Right cardiac atrium (tissue), 5 donors: ENCODE measurements at places on chromosomes 3 and 15.
A peak's percentile ranks its signal among the peaks of the same experiment; 100 is the strongest.

DNA sequence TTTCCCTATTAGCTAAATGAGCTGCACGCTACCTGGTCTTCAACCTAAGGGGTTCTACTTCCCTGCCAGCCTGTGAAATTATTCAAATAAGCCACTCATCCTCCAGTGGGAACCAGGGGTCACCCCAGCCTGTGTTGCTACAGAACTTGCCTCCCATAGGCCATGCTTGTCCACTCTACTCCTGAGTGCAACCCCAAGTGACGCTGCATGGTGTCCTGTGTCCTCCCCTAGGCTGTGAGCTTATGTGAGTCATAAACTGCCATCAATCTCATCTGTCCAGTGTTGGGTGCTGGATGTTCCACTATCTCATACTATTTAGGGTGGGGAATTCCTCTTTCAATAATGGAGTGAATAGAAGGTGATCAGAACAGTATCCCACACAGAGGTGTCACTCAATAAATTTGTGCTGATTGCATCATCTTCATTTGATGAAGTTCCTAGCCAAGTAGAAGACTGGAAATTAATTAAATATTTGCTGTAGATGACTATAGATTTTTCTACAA lies 49.8 kb upstream of the SSR3 start:
- DNase-seq, result no peak

DNA sequence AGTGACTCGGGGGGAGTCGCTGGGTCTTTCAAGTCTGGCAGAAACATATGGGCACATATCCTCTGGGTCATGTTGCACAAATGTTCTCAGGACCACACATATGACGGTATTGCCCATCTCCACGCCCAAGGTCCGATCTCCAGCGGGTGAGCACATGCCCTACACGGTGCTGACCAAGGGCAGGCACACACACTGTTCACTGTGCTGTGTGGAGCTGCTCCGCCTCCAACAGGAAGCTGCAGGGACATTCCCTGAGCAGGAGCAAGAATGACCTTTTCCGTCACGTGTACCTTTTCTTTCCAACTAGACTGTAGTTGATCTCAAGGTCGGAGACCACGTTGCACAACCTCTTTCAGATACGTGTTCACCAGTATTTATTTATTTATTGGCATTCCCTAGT lies 41.7 kb upstream of the B3GNT5 start:
- no peak for DNase-seq

- no peak for DNase-seq
Observed at GRCh38 chr3:113501597-113501996, 13.4 kb downstream of the SPICE1 start.

DNA sequence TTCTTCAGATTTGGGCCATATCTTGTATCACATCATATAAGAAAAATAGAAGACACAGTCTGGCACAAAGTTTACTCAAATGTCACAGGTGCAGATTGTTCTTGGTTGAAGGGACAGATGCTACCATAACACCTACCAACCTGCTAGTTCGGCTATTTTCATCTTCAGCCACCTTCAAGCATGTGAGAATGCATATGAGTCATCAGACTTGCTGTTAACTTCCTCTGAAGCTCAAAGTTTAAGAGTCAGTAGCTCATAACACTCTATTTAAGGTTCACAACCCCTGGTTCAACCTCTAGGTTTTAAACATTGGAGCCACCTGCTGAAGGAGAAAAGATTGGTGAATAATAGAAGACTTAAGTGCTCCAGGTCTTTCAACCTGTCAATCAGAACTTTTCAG lies 522.8 kb downstream of the NLGN1 start:
- DNase-seq, result no peak

DNA sequence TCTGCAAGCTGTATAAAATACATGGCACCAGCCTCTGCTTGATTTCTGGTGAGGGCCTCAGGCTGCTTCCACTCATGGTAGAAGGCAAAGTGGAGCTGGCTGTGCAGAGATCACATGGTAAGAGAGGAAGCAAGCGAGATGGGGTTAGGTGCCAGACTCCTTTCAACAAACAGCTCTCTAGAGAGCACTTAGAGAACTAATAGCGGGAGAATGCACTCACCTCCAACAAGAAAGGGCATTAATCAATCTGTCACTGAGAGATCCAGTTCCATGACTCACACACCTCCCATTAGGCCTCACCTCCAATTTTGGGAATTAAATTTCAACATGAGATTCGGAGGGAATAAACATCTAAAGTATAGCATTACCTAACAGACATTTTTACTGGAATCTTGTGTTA lies 644.1 kb upstream of the ARRDC4 start:
- no peak for DNase-seq

DNA sequence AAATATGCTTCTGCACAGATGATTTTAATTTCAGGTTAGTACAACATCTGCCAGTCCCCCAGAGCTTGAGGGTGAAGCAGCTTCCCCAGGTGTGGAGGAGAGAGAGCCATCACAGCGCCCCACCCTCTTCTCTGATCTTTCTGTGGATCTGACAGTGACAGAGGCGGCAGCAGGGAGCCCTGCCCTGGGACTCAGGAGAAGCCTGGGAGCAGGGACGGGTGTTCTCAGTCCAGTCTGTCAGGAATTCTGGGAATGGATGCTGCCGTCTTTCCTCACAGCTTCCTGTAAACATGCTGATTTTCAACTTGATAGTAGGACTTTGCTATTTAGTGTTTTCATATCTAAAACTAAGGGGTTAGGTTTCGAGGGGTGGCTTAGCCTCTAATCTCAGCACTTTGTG lies 11.4 kb upstream of the RAB8B start:
- DNase-seq, result no peak

DNA sequence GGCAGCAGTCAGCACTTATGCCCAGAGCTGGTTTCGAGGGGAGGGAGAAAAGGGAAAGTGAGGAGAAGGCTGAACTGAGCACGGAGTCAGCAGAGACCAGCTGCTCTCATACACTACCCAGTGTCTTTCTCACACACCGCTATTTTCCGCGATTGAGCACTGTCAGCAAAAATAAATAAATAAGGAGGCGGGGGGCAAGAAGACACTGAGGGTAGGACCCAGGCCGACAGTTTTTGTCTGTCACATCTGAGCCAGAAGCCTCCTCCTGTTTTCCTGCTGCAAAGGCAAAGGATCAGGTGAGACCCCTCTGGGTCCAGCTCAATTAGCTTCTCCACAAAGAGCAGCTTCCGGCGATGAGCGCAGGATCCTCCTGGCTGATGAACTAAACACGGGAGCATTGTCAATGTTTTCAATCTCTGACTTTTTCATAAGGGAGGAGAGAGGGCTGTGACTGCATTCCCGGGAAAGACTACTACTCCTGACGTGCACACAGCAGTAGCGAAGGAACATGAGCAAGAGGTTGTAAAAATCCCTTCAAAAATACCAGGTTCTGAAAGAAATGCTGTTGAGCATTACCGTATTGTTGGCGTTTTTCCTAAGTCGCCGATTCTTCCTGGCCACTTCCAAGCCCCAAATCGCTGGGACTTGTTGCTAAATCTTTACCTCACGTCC lies 1.3 kb downstream of the FRMD5 start:
- no peak for DNase-seq

GRCh38 chr15:43267439-43267838 lies 711 bp upstream of the TGM5 start:
- DNase-seq, result no peak

DNA sequence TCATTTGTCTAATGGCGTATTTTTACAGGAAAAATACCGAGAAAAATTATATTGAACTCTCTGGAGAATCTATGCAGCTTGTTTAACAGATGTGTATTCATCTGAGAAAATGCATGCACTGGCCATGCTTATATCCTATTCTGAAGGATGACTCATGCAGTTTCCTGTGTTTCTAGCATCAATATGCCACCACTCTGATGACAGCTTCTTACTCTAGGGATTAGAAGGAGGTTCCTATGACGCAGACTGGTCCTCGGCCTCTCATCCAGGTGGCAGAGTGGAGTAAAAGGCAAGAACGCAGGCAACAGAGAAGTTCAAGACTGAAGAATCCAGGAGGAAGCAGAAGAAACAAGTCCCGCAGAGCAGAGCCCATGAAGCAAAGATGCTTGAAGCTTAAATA lies 910.0 kb upstream of the ROBO1 start:
- no peak for DNase-seq

DNA sequence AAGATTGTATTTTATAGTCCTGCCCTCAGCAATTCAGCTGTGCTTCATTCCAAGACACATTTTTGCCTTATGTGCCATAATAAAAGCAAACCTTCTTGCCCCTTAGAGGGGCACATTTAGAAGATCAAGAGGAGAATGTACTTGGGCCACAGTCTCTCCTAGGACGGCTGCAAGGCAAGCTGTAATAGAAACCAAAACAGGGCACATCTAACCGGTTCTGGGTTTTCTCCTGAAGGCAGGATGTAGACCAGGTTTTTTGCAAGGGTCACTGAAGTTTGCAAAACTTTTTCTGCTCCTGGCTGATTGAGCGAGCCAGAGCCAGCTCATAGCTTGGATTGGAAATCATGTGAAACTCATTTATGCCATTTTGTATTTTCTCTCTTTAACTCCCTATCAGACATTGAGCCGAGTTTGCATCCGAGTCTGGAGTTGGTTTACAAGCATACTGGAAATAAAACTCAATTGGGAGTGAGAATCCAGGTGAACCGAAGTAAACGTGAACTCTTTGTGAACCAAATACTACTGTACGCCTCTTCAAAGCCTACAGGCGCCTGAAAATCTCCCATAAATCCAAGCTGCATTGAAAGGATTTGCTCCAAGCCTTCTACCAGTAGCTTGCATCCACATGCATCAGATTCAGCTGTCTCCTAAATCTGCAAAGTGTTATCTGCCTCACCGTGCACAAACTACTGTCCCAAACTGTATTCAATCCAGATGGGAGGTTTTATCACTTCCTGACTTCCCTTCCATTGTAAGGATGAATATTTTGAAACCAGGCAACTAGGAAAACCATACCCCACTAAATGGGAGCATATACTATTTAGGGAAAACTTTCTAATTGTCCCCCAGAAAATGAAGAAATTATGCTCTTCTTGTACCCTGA lies 60.9 kb upstream of the TSC22D2 start:
- DNase-seq, result no peak

DNA sequence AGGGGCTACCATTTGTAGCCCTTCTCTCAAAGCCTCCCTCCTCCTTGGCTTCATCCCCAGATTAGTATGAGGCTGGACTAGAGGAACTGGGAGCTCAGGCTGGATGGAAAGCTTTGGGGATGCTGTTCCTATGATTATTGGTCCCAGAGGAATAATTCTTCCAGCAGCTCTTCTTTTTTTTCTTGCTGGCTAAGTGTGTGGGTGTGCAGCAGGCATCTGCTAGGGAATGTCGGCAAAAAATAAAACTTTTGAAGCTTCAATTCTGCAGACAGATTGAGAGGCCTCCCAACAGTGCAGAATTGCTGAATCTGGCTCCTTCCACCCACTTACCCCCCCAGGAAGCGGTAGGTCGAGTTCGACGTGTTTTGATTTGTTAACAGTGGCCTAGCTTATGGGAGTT lies 138.5 kb upstream of the ANKRD28 start:
- no peak for DNase-seq

DNA sequence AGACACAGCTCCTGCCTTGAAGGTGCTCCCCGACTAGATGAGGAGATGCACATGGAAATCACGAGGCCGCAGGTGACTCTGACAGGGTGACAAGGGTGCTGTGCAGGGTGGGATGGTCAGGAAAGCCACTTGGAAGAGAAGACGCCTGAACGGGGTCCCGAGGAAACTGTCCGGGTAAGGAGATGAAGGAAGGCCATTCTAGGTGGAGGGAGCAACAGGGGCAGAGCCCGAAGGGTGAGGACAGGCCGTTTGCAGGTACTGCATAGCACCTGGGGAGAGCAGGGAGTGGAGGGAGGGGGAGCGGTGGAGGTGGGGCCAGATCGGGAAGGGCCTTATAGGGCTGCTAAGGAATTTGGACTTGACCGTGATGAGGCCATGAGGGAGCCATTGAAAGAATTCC lies 105.6 kb upstream of the DLG1 start:
- no peak for DNase-seq

DNA sequence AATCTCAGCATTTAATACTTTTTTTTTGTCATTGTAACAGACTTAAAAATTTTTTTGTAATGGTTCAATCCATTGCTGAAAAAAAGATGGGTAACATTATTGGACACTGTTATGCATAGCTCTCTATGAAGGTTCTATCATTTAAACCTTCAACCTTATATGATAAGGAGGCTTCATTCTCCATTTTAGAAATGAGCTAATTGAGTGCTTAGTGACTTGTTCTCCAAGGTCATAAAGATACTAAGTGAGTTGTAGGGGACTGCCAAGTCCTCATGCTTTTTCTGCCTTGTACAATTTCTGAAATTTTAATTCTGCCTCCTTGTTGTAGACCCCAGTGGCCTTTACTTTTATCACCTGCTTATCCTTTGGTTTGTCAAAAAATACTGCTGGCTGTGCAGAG lies 56.7 kb downstream of the MGA start:
- DNase-seq, result no peak

GRCh38 chr3:63914312-63914711 lies 2.1 kb upstream of the SCAANT1 start:
- peak; percentile 54 for DNase-seq

GRCh38 chr3:105359098-105359762 lies 7.5 kb upstream of the ALCAM start:
- DNase-seq, result no peak

DNA sequence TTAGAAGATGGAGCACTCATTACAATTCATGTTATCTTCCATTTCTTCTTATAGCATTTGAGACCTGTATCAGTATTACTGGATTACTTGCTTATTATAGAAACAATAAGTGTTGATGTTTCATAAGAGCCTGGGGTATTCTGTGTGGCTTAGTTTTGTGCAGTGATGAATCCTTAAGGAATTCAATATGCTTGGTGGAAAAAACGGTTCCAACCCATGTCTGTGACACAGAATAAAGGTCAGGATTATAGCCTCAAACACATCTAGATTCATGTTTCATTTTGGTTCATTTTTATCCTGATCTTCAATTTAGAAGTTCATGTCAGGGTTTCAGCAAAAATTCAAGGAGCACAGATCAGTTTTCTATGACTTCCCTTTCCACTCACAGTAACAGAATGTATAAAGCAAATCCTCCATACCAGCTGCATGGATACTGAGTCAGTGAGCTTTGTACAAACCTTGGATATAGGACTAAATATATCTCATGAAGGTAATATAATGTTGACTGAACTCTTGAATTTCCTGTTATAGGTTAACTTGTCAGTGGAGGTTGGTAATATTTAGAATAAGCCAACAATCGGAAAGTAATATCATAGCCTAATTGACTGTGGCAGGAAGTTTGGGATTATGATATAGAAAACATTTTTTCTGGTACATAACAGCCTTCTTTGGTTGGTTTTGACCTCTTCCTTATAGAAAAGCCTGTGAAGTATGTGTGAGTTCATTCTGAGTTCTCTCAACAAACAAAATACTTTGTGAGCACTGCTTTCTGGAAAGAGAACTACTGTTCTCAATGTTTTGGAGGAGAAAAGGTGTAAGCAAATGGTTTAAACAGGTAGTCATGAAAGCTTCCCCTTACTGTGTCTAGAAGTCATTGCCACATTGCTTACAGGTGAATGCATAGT lies 218.2 kb upstream of the TPM1 start:
- DNase-seq, result no peak

- no peak for DNase-seq
Observed at GRCh38 chr3:95752199-95752598, 1062.2 kb upstream of the EPHA6 start.

- DNase-seq, result no peak
Observed at GRCh38 chr3:154969366-154969765, 110.8 kb upstream of the MME start.
